ENCODE measurements at places on chromosomes 11 and 22.

DNA sequence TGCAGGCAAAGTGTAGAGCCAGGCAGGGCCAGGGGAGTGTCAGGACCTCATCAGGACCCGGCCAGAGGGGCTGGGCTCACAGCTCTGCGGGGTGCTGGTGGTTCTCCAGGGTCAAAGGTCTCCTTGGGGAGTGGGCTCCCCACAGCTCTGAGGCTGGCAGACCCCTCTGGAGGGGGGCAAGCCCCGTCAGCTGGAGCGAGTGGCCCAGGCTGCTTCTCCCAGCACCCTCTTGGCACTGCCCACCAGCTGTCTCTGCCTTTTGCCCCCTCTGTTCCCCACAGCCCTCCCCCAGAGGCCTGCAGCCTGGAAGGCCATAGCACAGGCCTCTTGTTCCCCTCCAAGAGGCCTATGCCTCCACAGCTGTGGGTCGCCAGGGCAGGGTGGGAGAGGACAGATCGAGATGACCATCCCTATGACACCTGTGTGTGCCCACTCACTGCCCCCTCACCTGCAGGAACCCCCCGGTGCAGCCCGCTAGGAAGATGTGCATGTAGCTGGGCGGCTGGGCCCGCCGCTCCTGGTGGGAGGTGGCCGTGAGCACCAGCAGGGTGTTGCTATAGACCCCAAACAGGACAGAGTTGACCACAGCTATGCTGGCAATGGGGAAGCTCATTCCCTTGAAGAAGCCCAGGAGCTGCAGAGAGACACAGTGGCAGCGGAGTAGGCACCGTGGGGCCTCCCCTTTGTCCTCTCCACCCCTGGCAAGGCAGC is 3.4 kb downstream of the SLC25A45 start:
- DNase-seq: no peak

DNA sequence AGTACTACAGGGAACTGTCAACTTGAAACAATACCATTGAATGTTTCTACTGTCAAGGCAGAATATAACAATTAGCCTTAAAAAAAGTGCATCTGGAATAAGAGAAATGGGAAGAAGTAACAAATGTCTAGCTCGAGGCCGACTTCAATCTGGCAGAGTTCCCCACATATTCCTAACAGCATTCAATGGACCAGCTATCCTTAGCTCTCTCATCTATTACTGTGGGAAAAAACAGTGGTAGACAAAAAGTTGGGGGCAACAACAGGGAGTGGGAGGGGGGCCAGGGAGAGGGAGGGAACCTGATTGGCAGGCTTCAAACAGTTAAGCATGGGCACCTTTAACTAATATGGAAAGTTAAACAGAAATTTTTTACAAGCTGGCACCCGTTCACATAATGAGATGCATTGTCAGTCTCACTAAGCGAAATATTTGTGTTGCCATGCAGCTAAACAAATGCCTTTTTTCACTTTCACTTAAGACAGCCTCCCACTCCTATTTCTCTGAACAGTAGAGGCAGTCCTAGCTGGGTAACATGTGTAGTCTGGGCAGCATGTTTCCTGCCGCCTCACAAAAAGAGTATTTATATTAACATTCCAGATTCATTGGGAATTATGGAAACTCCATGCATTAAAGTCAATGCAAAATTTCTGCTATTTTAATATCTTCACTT is 62.2 kb upstream of the SOX6 start:
- DNase-seq: no peak

GRCh38 chr11:64856382-64857227 is 12.2 kb upstream of the CDC42BPG start:
- no peak for DNase-seq

GRCh38 chr11:11426226-11426952 is 73.3 kb upstream of the CSNK2A3 start:
- DNase-seq: no peak

- no peak for DNase-seq
Observed at GRCh38 chr22:46357711-46358520, 22.4 kb downstream of the TRMU start.

DNA sequence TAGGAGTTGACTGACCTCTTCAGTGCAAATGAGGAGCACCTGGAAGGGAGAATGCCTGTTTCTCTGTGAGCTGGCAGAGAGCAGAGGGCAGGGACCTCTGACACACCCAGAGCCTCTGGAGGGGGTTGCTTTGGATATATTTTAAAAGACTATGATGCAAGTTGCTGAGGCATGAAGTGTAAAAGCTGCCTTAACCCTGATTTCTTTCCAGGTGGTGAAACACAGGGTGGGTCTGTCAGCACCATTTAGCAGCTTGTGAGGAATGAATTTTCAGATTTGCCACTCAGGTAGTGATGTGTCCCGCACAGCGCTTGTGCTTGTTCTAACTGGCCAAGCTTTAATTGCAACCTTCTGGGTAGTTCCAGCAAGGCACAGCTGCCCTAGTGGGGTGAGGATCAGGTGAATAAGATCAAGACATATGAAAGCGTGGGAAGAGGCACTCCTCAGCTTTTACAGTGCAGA is 90.2 kb downstream of the SWAP70 start:
- no peak for DNase-seq

DNA sequence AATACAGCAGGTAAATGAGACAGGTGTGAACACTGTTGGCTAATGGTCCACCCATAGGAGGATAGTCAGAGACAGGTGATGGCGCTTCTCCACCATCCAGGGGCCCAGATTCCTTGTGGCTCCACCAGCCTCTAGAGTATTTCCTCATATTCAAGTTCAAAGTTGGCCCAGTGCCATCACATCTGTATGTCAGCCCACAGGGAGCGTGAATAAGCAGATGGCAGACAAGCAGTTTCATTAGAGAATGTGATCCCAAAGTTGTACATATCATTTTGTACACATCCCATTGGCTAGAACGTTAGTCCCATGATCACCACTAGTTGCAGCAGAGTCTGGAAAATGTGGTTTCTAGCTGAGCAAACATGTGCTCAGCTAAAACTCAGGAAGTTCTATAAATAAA is 11.0 kb upstream of the CWF19L2 start:
- DNase-seq: no peak

Data from stimulated activated CD8-positive, alpha-beta memory T cell treated with anti-CD3 and anti-CD28 coated beads, Interleukin-2, amount 100 ng/mL, for 1 hour (primary cell).